T follicular helper cell (primary cell): ENCODE measurements at places on chromosomes 2 and 18.

GRCh38 chr18:58097121-58097906 lies 53.3 kb downstream of the NEDD4L start:
- DNase-seq = no peak

DNA sequence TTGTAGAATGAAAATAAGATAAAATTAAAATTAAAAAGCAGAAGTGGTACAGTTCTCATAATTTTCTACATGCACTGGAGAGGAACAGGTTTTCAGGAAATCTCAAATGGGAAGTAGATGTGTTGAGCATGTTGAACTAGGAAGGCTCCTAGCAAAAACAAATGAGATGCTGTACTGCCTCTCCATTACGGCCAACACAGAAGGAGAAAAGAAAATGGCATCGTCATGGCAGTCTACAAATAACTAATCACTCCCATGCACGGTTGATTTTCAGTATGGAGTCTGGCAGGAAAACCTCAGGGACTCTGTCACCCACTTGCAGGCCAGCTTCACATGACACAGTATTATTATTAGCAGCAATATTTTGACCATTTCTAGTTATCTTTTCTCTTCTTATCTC lies 278.7 kb downstream of the NRXN1 start:
- no peak for DNase-seq

GRCh38 chr2:68756178-68756577 lies 21.6 kb downstream of the ARHGAP25 start:
- DNase-seq = no peak

DNA sequence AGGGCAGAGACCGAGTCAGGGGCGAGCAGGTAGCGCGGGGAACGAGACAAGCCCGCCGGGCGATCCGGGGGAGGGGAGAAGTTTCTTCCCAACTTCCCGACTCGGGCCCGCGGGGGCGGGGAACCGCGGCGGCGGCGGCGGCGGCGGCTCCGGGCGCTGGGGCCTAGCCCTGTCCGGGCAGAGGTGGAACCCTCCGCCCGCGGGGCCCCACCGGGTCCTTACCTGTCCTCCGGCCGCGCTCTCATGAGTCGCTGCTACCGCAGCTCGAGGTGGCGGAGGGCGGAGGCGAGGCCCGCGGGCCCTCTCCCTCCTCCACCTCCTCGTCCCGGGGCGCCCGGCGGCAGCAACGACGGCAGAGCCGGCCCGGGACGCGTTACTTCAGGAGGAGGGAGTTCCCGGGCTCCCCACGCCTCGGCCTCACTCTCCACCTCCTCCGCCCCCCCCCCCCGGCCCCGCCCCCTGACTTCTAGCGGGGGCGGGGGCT lies at the start of gene YES1:
TSS of gene YES1 (minus strand) at position 351 of the 484 bp plus-strand sequence. CDS start 55,415 bp downstream, outside the sequence.
- peak; percentile 50 for DNase-seq

GRCh38 chr2:30149513-30149912 lies 2.7 kb downstream of the YPEL5 start:
- DNase-seq = no peak

DNA sequence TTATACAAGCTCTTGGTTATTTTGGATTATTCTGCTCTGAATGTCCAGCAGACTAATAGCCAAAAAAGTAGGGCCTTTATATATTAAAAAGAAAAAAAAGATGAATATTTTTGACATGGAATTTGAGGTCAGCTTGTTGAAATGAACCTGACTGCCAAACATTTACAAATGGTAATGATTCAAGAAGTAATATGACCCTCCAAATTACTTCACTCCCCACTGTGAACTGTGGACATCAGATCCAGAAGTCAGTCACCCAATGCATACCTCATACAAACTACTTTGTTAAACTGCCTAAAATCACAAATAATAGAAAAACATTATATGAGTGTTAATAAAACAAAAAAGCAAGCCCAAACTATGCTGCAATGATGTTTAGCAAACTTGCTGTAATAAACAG lies 10.0 kb downstream of the EPG5 start:
- no peak for DNase-seq

DNA sequence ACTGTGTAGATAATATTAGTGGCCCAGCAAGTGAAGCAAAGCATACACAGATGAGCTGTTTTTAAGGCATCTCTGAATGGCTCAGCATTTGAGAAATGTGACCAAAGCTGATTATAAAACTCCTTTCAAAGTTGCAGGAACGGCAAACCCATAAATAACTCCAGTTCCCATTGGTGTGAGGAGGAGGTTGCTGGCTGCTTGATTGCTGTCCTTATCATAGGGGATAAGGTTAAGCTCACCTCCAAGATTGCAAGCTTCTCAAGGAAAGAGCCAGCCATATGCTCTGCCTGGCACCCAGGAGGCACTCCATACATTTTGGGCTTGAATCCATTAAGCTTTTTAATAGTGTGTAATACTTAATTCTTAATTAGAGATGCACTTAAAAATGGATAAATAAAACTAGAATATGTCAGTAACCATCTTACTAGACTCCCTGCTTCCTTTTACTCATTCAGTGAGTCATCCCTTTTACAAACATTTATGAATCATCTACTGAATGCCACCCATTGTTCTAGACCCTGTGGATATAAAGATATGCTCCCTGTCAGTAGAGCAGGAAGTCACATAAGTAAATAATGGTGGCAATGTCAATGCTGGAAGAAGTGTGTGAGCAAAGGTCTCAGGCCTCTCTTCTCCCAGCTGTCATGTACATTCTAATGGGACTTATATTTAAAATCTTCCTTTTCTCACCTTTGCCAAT lies 99.3 kb downstream of the SPATS2L start:
- DNase-seq = no peak

DNA sequence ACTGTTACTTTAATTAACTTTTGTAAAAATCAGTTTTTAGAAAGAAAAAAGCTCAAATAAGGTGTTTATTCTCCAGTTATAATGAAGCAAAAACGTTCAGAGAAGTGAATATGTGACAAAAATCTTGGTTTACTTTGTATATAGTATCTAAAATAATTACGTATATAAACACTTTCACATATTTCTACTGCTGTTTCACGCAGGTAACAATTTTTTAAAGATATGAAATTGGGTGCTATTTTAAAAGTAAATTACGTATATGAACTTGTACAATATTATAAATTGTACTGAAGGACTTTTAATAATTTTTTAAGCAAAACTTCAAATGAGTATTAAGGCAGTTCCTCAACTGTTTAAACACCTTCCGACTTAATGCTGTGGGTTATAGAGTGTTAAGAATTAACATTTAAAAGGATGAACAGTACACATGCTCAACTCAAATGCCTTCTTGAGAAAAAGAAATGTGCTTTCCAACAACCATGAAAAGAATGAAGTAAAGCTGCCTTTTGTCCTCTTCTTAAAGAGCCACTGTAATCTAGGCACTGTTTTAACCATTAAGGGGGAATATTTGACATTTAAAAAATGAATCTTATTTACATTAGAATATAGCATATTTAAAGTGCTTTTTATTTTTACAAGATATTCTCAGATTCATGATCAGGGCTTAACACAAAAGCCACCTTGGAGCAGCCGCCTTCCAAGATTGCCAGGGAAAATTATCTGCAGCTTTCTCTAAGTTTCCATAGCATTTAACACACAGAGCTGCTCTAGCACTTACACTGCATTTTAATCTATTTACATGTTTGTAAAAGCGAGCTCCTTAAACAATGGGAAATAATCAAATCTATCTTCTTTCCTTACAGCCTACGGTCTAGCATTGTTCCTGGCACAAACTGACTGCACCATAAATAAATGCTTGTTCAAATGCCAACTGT lies 56.5 kb upstream of the CDKL4 start:
- DNase-seq = no peak

DNA sequence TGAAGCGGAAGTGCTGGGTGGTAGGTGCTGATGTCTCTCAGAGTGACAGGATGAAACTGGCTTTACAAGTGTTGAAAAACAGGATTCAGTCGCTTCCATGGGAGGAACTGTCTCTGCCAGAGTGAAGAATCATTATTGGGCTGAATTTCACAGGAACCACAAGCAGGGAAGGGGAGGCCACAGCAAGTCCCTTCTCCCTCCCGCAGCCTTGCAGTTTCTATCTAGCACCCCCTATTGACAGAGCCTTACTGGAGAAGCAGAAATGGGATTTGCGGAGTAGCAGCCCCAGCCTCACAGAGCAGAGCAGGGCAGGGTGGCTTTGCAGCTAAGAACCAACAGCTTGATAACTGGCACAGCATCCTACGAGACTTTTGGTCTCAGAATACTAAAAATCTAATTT lies 33.3 kb upstream of the RMP24 start:
- no peak for DNase-seq

DNA sequence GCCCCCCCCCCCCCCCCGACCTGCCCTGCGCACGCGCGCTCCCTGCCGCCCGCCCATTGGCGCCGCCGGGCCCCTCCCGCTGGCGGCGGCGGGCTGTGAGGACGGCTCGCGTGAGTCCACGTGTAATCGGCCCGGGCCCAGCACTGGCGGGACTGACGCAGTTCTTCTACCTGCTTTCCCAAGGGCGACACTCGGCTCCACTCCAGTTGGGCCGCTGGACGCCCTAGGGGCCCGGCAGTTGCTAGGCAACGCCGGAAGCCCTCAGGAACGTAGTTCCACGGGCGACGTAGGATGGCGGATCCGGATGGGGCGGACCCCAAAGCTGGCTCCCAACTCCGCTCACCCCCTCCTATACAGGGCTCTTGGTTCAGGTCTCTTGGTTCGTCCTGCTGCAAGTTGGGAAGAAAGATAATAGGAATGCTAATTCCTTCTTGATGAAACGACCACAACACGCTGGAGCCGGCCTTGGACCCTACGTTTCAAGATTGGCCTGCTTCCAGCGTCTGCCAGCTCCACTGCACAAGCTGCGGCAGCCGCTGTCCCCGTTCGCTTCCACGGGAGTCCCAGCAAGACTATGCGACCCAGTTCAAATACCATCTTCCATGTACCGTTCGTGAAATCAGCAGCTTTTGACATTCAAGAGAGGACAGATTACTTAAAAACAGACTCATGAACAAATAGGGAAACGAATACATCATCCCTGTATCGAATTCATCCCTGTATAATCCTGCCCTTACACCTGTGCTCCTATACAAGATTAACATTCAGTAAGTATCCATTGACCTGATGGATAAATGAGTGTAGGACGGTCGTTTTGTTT lies 415 bp upstream of the MCFD2 start:
- DNase-seq = peak; percentile 71

- no peak for DNase-seq
These were observed 63.0 kb downstream of the WDR75 start for GRCh38 chr2:189504238-189504637.
